D721Med (cell line): ENCODE measurements at places on chromosomes 7 and 10.

GRCh38 chr7:101740981-101741725 lies 76.3 kb upstream of the CUX1 start:
- no peak for DNase-seq

DNA sequence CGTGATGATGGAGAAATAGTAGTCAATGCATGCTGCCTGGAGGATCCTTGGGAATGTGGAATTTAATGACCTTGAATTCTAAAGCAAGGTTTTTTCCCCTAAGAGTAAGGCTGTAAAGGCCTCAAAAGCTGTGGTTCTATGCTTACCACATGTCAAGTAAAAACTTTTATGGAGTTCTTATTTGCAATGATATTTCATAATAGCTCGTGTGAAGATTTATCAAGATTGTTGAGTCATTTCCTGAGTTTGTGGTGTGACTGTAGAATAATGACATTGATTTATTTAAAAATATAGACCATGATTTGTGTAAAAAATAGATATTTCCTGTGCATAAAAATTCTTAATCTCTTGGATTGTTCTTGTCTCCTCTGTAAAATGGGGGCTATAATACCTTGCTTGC lies 67.5 kb upstream of the SORCS1 start:
- DNase-seq = no peak

DNA sequence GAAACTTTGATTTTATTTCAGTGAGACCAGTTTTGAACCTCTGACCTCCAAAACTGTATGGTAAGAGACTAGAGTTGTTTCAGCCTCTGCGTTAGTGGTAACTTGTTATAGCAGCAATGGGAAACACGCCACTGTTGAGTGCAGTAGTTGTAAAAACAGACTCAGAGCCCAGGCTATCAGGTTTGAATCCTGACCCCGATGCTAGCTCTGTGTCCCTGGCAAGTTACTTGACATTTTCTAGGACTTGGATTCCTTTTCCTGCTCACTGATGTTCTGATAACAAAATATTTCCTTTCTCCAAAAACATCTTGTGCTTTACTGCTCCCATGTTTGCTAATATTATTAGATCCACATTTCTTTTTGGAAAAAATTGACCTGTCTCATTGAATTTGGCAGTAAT lies 131.0 kb downstream of the PLXDC2 start:
- DNase-seq = no peak

GRCh38 chr7:25495342-25496250 lies 267.3 kb upstream of the NPVF start:
- DNase-seq = no peak

- no peak for DNase-seq
Measured at GRCh38 chr7:4070214-4070613, 611.9 kb upstream of the FOXK1 start.

DNA sequence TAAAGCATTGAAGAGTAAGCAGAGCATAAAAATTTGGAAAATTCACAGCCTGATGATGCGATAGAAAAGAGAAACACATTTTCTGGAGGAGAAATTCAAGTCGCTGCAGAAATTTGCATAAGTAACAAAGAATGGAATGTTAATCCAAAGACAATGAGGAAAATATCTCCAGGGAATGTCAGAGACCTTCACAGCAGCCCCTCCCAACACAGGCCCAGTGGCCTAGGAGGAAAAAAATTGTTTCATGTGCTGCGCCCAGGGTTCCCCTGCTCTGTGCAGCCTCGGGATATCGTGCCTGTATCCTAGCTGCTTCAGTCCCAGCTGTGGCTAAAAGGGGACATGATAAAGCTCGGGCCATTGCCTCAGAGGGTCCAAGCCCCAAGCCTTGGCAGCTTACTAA lies 206.8 kb downstream of the TPK1 start:
- DNase-seq = no peak
